ENCODE measurements at places on chromosomes 7 and 10. TPM values are rescaled to one million over a fixed set of nuclear protein-coding genes. Genes with fewer than 3 reads are reported as not detected.

GRCh38 chr10:77087366-77087765 lies 550.2 kb downstream of the KCNMA1 start:
- no peak for ATAC-seq

DNA sequence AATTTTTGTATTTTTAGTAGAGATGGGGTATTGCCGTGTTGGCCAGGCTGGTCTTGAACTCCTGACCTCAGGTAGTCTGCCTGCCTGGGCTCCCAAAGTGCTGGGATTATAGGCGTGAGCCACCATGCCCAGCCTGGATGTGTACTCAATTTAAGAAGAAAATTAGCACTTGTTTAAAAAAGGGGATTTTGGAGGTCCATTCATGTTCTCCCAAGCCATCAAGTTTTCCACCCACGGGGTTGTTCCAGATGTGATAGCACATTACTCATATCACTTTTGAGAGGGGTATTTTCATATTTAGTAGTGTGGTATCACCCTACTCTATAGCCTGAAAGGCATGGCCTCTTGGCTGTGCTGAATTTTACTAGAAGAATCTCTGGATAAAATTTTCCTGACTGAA lies 10.5 kb upstream of the SLC26A3 start:
- no peak for ATAC-seq

DNA sequence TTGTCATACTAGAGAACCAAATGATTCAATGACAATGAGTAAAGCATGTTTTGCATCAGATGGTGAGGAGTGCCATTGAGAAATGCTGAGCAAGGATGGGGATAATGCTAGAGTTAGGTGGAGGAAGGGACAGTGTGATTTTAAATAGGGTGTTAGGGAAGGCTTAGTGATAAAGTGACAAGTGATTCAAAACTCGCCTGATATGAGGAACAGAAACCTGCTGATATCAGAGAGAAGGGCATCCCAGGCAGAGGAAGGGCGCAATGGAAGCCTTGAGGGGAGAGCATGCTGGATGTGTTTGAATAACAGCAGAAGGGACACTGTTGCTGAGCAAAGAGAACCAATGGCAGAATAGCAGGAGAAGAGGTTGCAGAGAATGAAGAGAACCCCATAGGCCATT lies 196.2 kb downstream of the NRG3 start:
- ATAC-seq = no peak

DNA sequence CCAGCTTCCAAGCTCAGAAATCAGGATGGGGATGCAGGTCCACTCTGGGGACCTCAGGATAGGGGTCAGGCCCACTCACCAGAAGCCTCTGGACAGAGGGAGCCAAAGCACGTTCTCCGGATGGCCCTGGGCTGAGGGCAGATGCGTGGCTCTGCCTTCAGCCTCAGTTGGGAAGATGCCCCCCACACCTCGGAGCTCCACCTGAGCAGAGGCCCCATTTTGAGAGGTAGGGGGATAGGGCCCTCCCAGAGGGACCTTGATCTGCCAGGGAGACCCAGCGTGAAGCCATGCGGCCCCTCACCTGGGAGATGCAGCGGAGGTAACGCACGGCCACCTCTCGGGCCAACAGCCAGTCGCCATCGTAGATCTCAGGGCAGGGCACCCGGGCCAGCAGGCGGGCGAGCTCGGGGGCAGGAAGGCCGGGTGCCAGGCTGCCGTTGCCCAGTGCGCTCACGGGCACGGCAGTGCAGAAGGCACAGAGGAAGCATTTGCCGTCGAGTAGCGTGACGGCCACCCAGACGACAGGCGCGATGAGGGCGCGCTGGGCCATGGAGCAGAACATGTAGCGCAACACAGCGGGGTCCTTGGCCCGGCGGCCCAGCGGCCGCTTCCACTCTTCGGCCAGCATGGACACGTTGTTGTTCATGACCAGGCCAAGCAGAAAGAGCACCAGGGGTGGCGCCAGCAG lies 660 bp downstream of the CALHM1 start:
- ATAC-seq = no peak

The CLRN3 gene
- total RNA-seq = not detected
